WERI-Rb-1 (cell line): ENCODE measurements at places on chromosomes 5 and 9.

GRCh38 chr5:92283521-92283920 is 900.4 kb upstream of the ARRDC3 start:
- DNase-seq = no peak

DNA sequence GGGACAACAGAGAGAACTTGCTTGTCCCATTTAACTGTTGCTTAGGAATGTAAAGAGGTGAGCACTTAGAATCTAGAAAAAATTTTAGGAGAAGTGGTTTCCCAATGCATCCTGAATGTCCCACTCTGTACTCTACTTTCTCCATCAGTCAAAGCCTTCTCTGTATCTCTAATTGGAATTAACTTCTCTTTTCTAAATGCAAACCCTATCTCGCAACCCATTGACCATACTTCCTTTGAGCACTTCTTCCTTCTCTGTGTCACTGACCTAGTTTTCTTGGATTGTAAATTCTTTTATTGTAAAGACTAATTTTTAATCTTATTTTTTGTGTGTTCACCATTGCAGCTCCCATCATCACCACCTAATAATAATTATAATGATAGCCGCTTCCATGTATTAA is 33.3 kb downstream of the ADRB2 start:
- no peak for DNase-seq

DNA sequence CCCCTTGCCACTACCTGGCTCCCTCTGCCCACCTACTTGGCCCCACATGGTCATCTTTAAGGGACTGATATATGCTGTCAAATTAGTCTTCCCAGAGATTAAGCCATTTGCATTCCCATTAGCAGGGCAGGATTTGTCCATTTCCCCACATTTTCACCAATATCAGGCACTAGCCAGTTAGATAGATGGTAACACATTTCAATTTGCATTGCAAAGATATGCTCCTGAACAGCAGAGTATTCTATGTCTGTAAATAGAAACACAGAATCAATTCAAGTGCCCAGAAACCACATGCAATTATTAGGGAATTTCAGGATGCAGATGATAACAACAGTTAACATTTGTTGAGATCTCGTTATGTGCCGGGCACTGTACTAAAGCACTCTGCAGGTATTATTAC is 92.6 kb upstream of the IL12B start:
- DNase-seq = no peak

- no peak for DNase-seq
These were observed 9.8 kb downstream of the SH2D3C start for GRCh38 chr9:127768698-127769097.

DNA sequence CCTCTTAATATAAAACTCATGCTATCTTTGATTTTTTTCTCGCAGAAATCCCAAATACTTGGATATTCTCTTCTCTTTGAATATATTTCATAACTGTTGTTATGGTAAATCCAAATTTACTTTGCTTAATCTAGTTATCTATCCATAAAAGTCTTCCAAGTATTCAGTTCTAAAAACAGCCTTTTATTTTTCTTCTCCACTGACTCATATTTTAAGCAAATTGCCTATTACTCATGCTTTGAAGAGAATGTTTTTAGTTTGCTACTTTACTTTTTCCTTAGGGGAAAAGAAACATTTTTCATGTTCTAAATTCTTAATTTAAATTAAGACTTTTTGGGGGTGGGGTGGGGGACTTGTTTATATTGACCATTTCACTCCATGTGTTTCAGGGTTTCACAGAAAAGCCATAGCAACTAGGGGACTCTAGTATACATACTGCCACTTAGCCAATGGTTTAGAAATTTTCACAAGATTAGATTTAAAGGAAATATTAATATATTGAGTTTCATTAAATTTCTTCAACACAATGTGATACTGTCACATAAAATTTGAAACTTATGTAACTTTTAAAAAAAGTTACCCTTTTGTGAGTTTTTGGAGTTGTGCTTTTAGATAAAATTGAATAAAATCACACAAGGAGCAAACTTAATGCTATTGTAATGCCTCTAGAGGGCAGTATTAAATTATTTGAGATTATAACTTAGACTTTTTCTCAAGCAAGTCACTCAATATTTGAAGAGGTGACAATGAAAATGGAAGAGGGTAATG is 545.8 kb upstream of the ARRDC3 start:
- DNase-seq = no peak

DNA sequence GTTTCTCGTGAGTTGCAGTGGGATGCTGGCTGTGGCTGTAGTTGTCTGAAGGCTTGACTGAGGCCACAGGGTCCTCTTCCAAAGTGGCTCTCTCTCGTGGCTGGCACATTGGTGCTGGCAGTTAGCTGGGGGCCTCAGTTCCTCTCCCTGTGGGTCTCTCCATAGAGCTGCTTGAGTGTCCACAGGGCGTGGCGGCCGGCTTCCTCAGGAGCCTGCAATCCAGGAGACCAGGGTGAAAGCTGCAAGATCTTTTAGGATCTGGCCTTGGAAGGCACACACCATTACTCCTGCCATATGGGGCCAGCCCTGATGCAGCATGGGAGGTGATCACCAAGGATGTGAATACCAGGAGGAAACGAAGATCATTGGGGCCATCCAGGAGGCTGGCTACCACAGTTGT is 41.1 kb downstream of the ANKRD33B start:
- DNase-seq = no peak

DNA sequence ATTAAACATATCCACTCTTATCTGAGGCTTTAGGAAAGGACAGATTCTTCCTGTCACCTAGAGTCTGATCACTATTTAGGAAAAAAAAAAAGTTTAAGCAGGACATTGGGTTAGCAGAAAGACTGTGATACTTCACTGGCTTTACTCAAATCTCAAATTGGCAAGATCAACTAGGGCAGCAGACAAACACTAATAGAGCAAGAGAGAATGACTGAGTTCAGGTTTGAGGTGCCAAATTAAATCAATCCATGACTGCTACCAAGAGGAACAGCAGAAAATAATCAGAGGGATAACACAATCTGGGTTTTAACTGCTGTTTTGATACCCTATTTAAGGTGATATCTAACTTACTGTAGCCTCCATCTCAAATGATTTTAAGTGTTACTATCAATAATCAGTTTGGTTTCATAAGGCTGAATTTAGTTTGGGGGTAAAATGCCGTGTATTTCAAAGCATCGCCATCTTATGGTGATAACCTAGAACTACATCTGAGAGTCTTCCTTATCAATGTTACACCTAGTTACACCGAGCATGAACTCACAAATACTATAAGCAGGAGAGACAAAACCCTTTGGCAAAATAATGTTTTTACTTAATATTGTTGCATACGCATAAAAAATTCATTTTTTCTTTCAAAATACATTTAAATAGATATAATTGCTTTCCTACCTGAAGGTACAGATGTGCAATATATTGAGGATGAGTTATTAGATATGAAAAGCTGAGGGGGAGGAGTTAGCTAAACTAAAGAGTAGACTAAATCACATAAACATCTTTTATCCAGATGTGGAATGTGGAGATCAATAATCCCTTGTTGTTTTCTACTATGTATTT is 286.4 kb upstream of the CDH12 start:
- no peak for DNase-seq

DNA sequence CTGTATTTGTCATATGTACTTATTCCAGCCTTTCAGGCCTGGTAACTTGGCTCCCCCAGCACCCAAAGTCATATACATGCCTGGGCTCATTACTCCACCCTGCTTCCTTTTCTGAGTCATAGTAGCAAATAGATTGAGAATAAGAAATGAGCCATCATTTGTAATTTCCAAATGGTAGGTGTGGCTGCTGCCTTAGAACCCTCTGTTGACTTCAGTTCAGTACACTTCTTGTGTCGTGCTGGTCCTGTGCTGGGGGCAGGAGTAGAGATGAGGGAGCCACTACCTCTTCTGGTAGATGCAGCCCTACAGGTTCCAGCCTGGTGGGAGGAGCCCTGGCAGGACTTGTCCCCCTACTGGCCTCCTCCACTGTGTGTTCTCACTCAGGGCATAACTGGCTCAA is 11.1 kb downstream of the GM2A start:
- no peak for DNase-seq

GRCh38 chr5:169013846-169014245 is 287.1 kb downstream of the SLIT3 start:
- no peak for DNase-seq

DNA sequence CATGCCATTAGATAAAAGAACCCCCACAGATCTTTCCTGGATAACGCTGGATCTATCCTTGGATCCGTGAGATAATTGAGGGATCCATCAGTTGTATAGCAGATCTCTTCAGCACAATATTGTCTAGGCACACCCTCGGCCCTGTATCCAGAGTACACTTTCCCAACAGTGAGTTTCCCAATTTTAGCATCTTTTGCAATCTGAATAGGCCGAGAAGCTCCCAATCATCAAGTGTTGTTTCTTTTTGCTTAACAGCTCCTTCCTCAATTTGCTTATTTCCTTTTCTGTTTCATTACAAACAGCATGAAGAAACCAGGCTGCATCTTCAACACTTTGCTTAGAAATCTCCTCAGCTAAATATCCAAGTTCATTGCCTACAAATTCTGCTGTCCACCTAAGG is 4.4 kb upstream of the SPTLC1 start:
- no peak for DNase-seq

DNA sequence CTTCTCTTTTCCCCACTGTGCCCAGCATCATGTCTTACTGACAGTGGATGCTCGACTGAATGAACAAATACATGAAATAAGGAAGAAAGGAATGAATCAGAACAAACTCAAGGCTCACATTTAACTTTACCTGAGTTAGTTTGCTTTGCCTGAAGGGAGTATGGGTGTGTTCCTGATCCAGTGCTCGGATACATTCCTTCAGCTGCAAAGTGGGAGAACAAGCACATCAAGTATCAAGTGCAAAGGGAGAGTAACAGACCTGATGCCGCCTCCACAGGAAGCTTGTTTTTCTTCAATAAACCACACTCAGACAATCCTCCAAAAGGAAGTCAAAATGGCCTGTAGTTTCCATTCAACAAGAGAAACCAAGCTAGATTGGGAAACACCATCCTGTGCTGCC is 66.1 kb downstream of the KIF24 start:
- DNase-seq = no peak

- DNase-seq = no peak
These were observed 22.3 kb downstream of the TTF1 start for GRCh38 chr9:132384376-132384775.

GRCh38 chr9:2872931-2873323 is 29.0 kb upstream of the PUM3 start:
- DNase-seq = no peak

- no peak for DNase-seq
These were observed 571.3 kb upstream of the TLE4 start for GRCh38 chr9:79000230-79001002.

DNA sequence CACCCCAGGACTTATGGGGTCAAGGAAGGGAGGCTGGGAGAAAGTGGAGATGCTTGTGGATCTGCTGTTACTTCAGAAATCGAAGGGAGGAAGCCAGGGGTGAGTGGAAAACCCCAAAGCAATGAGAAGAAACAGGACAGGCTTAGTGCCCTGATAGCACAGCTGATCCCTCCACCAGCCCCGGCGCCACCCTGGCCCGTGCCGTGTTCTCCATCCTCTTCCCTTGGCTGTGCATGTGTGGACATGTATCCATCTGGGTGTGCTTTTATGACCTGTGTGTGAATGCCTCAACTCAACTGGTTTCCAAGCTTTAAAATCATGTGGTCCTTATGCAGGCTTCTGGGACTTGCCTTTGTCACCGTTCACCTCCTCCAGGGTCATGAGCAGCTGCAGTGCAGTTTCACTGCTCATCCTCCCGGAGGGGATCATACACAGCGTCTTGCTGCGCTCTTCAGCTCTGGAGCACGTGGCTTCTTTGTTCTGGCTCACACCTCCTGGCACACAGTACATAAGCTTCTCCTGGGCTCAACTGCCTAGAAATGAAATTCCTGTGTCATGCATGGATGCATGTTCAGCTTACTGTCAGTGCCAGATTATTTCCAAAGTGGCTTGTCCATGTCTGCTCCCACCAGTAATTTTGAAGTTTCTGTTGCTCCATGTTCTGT is 58.2 kb downstream of the IPPK start:
- peak; percentile 46 for DNase-seq

DNA sequence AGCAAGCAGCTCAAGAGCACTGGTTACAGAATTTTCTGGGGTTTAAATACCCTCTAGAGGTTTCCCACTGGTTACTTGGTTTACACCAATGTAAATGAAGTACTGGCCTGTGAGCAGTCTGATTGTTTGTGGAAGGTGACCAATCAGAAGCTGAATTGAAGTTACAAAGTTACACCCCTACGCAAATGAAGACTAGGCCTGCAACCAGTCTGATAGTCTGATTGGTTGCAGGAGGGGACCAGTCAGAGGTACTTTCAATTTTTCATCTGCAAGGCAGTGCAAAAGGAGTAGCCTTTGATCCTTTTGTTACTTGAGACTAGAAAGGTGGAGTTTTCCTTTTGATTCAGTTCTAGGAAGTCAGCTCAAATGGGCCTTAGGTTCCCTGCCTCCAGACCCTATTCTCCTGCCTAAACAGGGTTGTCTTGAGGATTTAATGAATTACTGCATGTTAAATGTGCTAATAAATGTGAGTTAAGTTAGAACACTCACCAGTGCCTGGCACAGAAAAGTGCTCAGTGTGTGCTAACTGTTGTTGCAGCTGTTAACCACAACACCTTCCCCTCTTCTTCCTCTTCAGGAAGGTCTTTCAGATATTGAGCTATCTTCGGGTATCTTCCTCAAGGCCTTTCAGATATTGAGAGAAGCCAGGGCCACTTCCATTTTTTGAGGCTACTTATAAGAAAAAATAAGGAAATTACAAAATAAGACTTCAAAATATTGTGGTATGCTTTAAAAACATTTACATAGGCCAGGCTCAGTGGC is 32.1 kb upstream of the CLINT1 start:
- no peak for DNase-seq

DNA sequence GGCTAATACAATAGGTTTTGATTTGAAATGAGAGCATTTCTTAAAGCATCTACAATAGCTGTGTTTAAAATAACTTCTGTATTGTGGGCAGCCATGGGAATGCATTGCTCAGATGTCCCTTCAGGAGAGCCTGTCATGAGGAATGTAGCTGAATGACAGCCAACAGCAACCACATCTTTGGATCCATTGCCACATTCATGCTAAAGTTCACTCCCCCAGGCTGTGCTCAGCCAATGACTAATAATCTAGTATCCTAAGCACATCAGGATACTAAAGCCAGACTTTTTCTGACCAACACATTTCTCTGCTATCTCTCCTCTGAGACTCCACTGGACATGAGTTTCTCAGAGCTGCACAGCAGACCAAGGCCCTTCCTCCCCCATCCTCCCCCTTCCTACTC is 45.5 kb downstream of the HTR1A start:
- no peak for DNase-seq

DNA sequence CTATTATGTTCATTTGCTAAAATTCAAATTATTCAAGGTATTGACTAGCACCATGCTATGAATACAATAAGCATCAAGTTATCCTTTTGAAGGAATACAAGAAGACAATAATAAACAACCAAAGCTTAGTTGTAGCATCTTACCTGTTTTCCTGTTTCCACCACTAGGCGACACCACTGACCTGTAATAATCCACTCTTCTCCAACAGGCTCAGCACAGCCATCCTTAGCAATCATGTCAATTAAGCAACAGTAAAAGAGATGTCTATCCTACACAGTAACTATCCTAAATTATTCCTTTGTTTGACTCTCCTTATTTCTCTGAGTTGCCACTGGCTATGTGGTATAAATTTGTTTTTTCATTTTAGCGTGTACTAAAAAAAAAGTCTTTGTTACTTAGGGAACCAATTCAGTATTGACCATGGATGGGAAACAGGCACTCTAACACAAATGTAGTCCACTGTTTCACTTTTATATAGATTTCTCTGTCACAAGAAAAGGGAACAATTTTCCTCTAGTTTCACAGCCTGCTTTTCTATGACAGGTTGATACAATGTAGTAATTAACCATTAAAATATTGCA is 46.2 kb downstream of the PCA3 start:
- DNase-seq = peak; percentile 58
